Immature natural killer cell (primary cell): ENCODE measurements at places on chromosomes 6 and 20.

GRCh38 chr6:101195588-101195987, 197.9 kb upstream of the GRIK2 start:
- DNase-seq = no peak

DNA sequence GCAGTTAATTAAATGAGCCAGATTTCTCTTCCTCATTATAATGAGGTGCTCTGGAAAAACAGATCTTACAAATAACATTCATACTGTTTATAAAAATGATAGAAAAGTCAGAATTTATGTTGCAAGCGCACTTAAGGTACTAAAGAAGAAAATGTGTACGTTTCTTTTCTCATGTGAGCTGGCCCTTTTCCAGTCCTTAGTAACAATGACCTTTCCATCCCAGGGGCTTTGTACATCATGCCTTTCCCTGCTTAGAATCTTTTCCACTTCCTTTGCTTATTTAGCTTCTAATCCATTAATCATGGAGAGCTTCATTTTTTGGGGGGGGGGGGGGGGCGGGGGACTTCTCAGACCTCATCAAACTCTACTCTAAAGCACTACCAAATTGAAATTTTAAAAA, 4.8 kb downstream of the FBXO5 start:
- DNase-seq = no peak

- DNase-seq = no peak
These were observed 91.1 kb downstream of the ZDHHC14 start for GRCh38 chr6:157471895-157472686.

- DNase-seq = no peak
These were observed 92.6 kb upstream of the SGK1 start for GRCh38 chr6:134410541-134410940.

GRCh38 chr6:15491986-15492269, 170.9 kb downstream of the DTNBP1 start:
- DNase-seq = no peak

DNA sequence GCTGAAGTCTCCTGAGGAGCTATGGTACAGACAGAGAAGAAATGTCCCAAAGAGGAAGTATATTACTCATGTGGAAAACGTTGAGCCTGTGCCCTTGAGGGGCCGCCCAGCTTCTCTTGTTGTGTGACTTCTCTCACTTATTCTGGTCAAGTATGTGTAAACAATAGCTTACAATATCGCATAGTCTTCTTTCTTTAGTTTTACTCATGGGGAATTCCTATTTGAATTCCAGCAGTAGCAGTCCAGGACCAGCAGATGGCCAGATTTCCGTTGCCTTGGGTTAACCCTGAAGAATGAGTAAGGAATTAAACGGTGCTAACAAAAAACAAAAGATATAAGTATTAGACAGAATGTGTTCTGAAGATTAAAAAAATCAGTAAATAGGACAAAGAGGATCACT, 522.0 kb upstream of the GJE1 start:
- no peak for DNase-seq

DNA sequence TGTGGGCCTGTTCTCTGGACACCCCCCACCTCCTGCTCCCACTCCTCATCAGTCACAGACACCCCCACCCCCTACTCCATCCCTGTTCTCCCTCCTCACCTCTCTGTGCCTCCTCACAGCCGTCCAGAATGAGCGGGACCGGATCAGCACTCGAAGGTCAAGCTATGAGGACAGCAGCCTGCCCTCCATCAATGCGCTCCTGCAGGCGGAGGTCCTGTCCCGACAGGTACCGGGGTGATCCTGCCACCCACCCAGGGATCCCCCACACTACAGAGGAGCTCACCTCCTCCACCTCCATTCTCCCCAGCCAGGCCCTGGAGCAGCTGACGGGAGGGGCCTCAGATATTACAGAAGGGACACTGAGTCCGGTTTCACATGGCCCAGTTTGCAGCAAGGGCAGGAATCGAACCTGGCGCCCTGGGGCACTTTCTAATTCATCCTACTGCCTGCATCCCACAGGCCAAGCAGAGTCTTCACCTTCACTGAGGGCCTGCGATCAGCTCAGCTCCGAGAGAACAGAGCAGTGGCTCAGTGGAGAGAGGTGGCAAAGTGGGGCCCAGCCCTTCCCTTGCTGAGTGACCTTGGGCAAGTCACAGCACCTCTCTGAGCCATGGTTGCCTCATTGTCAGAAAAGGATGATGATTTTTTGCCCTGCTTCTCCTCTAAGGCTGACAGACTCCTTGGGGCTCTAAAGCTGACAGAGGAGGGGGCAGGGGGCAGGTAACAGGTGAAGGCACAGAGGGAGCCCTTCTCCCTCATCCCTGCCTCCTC, 58.3 kb downstream of the HNF4A start:
- no peak for DNase-seq

DNA sequence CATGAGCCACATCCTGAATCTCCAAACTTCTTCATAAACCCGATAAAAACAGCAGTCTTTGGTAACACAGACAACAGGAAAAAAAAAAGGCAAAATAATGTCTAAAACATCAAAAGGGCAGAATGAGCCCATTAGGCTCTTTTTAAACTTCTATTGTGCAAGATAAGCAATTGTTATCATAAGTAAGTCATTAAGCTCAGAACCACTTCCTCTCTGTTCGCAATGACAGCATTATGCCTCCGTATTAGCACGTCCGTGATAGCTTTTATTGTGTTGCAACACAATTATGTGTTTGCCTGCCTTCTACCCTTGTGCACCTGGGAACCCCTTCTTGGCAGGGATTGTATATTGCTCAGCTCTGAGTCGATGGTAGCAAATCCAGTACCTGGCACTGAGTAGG, 147.1 kb downstream of the LRFN2 start:
- no peak for DNase-seq

DNA sequence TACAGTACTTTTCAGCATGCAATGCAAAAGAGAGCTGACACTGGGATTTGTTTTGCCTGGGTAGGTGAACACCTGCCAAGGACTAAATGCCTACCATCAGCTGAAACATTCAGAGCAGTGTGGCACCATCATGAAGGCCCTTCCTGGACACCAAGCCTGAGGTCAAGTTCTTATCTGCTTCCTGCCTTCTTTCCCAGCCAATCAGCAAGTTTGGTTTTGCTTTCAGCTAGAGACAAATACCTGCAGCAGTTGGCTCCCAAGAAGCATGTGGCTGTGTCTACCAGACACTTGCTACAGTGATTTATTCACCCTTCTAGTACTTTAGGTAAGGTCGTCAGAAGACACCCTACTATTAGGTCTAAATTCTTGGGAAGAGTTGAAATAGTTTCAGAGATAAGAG, 112.8 kb downstream of the TBX18 start:
- no peak for DNase-seq

DNA sequence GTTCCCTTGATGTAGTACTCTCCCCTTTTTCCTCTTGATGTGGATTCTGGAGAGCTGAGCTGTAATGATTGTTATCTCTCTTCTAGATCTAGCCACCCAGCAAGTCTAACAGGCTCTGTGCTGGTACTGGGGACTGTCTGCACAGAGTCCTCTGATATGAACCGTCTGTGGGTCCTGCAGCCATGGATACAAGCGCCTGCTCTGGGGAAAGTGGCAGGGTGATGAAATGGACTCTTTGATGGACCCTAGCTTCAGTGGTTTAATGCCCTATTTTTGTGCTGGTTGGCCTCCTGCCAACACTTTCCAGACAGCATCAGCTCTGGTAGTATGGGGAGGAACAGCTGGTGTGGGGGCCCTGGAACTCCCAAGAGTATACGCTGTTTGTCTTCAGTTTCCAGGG, 216.3 kb downstream of the ADGRG6 start:
- DNase-seq = no peak

GRCh38 chr20:36926653-36927200, 24.8 kb downstream of the SAMHD1 start:
- DNase-seq = no peak

DNA sequence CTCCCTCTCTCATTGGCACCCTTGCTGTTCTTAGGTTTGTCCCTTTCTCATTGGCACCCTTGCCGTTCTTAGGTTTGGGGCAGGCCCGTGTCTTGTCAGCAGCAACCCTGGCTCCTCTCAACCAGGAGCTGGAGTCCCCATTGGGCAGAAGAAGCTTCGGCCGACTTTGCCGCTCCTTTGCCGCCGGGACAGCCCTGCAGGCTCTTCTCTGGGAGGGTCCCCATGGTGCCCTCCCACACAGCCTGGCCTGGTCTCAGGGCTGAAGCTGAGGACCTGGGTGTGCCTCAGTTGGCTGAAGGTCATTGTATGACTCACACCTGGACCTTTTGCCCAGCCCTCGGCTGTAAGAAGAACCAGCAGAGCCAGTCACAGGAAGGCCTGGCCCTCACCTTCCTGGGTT, 59.6 kb downstream of the PPP1R14C start:
- no peak for DNase-seq

- no peak for DNase-seq
These were observed 39.6 kb downstream of the DUSP22 start for GRCh38 chr6:331622-332521.

- no peak for DNase-seq
These were observed 71.9 kb downstream of the TCP11 start for GRCh38 chr6:35069262-35069661.

GRCh38 chr20:39890697-39891096, 798.3 kb downstream of the MAFB start:
- DNase-seq = no peak
